ENCODE measurements at places on chromosomes 7 and 10.

- peak; percentile 24 for DNase-seq
These were observed 35.9 kb downstream of the CCM2 start for GRCh38 chr7:45035893-45036292.

- no peak for DNase-seq
These were observed 137.4 kb upstream of the CDC14C start for GRCh38 chr7:48786951-48787350.

DNA sequence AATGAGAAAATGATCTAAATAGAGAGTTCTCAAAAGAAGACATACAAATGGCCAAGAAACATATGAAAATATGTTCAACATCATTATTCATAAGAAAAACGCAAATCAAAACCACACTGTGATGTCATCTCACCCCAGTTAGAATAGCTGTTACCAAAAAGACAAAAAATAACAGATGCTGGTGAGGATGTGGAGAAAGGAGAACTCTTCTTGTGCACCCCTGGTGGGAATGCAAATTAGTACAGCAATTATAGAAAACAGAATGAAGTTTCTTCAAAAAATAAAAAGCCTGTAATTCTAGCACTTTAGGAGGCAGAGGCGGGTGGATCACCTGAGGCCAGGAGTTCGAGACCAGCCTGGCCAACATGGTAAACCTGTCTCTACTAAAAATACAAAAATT lies 199.3 kb downstream of the PARD3 start:
- DNase-seq, result no peak

GRCh38 chr7:81013083-81013817 lies 94.4 kb upstream of the SEMA3C start:
- DNase-seq, result no peak

GRCh38 chr10:35449944-35450343 lies 113.6 kb downstream of the CCNY start:
- DNase-seq, result no peak

DNA sequence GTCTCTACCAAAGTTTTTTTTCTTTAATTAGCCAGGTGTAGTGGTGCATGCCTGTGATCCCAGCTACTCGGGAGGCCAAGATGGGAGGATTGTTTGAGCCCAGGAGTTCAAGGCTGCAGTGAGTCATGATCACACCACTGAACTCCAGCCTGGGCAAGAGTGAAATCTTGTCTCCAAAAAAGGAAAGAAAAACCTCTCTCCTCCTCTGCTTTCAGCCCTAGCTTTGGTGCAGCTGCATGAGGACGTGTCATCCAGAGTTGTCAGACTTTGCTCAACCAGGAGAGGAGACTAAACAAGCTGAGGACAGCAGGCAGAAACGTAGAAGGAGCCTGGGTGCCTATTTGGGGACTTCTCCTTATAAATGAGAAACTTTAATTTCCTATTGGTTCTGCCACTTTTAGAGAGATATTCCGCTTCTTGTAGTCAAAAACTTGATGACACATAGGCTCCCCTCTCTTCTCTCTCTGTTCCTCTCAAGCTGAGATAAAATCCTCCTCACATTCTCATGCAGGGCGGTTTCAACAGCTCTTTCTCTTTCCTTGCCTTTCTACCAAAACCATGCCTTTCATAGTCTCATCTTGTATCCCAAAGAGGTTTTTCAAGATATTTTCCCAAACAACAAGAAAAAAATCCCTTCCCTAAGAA lies 205.4 kb downstream of the ARHGAP12 start:
- DNase-seq, result no peak

All from CD4-positive, alpha-beta T cell treated with Interleukin-4 for 4 hours (primary cell).